ENCODE measurements at places on chromosomes 4 and X.

DNA sequence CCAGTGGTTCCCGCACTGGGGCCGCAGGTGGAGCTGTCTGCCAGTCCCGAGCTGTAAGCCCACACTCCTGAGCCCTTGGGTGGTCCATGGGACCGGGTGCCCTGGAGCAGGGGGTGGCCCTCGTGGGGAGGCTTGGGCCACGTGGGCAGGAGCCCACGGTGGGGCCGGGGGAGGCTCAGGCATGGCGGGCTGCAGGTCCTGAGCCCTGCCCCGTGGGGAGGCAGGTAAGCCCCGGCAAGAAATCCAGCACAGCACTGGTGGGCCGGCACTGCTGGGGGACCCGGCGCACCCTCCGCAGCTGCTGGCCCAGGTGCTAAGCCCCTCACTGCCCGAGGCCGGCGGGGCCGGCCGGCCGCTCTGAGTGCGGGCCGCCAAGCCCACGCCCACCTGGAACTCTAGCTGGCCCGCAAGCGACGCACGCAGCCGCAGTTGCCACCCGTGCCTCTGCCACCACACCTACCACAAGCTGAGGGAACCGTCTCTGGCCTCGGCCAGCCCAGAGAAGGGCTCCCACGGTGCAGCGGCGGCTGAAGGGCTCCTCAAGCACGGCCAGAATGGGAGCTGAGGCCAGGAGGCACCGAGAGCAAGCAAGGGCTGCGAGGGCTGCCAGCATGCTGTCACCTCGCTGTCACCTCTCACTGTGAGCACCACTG is 2.0 kb upstream of the METAP1 start:
- no peak for DNase-seq

DNA sequence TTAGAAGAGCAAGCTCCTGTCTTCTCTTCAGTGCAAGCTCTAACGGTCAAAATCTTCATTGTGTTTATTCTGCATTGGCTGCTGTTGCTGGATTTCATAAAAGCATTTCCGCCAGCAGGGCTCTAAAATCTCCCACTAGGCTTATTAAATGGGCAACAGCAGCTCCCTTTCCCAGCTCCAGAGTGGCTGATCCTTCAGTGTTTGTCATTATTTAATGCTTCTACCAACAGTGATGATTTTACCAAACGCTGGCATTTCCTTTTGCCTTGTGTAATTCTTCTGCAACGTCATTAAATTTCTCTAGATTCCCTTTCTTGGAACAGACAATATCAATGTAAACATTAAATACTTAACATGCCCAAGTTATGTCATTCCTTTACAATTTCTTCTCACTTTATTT is 20.1 kb downstream of the SLC7A11 start:
- DNase-seq = no peak

DNA sequence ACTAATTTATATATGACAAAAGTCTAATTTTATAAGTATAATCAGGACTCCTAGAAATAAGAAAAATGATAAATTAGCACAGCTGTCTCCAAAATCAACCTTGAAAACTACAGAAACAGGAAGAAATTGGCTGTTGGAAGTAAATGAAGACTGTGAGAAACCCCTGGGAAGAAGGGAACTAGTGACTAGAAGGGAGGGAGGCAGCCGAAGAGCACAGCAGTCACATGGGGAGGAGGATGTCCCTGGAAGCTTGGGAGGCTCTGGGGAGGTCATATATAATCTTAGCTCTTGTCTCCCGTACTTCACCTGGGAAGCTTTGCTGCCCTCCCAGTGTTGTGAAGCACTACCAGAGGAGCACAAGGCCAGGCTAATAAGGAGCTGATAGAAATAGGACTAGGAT is 8.9 kb upstream of the TMA16 start:
- DNase-seq = no peak

DNA sequence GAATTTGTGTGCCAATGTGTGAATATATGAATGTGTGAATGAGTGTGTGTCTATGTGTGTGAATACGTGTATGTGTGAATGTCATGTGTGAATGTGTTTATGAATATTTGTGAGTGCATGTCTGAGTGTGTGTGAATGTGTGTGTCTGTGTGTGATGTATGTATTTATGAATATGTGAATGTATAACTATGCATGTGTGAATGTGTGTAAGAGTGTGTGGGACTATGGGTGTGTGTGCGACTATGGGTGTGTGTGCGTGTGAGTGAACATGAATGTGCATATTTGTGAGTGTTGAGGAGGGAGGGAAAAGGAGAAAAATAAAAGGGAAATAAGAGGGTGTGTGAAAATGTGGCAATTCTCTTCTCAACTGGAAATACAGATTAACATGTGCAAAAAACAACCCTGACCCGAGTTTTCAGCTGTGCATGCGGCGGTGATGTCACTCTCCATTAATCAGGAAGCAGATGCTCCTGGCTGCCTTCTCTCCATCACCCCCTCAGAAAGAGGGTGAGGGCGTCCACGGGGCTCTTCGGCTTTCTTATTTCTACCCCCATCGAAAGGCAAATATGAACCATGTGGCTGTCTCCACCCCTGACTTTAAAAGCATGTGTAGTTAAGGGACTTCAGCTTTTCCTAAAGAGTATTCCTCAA is 219.8 kb downstream of the MAML3 start:
- no peak for DNase-seq

- DNase-seq = no peak
Observed at GRCh38 chr4:29619168-29619567, 1101.0 kb upstream of the PCDH7 start.

Measured in RPMI8226 (cell line).